ENCODE measurements at places on chromosomes 7 and 10.

DNA sequence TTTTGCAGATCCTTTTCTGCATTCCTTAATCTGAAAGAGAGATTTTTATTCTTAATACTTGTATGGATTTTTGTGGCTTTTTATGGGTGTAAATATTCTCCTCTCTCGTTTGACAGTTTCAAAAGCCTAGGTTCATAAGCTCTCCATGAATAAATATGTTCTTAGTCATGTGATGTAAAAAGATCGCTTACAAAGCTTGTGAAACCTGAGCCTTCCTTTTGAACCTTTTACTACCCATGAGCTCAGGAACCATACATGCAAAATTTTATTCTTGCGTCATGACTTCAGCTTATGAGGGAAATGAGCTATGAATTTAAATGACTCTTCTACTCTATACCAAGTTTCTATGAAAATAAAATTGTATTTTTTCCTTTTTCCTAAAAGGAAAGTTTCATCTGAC, 98.7 kb downstream of the POLL start:
- DNase-seq, result peak; percentile 39

GRCh38 chr7:28201131-28201530, 20.5 kb upstream of the JAZF1 start:
- DNase-seq, result no peak

DNA sequence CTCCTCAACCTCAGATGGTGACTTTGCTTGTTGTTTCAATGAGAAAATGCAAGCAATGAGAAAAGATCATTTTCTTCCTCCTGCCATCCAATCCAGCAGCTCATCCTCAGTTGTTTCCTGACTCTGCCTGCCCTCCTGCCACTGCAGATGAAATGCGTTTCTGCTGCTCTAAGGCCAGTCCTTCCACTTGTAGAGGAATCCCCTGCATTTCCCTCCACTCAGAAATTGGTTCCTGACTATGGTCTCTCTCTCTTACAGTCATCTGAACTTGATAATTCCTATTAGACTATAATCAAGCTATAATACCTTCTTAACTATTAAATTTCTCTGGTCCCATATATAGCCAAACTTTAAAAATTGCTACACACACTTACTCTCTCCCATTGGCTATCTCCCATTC, 14.4 kb downstream of the ITGA8 start:
- no peak for DNase-seq

GRCh38 chr10:56346845-56347415, 14.1 kb downstream of the ZWINT start:
- no peak for DNase-seq

- DNase-seq, result no peak
Measured at GRCh38 chr7:65983965-65984658, 2.1 kb upstream of the GUSB start.

- no peak for DNase-seq
Measured at GRCh38 chr7:107678110-107678753, 17.6 kb downstream of the SLC26A4 start.

GRCh38 chr10:96714031-96714590, 6.2 kb downstream of the PIK3AP1 start:
- no peak for DNase-seq

GRCh38 chr10:5538446-5538845, 13.7 kb downstream of the CALML3 start:
- DNase-seq, result no peak

DNA sequence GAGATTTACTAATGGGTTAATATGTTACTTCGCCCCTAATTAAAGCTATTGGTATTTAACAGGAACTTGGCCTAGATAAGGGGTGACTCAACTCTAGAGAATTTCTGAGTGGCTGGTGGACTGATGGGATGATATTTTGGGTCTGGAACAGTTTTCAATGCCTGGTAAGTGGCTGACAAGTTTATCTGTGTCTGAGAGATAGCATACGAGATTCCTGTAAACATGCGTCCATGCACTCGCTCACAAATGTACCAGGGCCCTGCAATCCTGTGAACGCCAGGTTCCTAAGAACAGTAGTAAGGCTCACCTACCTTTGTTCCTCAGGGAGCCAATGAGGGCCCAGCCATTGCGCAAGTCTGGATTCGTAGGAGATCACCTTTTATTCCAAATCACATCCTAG, 683.8 kb upstream of the ANKRD30A start:
- no peak for DNase-seq

- DNase-seq, result no peak
Measured at GRCh38 chr7:7883394-7883793, 85.2 kb upstream of the GLCCI1 start.

DNA sequence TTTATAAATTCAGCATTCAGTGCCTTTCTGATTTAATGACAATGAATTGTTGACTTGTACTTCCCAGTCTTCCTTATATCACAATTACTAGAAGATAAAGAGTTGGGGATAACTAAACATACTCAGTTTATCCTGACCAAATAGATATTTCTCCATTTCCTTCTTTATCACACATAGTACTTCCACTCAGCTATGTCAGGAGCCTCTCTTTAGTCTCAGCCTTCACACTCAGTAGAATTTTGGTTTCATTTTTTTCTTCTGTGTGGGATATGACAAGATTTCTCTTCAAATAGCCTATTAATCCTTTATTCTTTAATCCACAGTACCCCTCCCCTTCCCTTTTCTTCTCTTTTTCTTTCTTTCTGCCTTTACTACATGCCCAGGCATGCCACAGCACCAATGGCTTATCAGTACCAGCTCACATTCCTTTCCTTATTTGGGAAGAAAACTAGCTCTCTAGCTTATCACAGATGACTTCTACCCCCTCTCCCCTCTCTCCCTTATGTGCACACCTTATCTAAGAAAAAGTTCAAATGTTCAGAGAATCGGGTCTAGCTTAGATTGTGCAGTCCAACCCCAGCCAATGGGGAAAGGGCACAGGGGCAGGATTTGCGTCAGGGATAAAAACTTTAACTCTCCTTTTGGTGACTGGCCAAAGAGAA, 109.0 kb downstream of the PHF14 start:
- peak; percentile 3 for DNase-seq

DNA sequence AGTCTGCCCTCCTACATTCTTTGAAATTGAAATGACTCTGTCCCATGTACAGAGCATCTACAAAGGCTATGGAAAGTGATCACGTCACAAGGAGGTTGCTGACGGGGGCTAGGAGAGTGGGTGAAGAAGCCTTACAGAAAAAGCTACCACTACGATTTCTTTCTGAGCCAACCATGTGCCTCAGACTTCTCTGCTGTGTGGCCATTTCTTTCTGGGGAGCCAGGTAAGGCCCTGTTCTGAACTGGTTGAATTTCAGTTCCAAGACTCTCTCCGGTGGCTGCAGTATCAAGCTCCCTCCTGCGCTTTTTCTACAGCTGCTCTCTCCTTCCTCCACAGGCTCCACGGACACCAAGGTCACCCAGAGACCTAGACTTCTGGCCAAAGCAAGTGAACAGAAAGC, 112.5 kb upstream of the PRSS1 start:
- DNase-seq, result no peak

DNA sequence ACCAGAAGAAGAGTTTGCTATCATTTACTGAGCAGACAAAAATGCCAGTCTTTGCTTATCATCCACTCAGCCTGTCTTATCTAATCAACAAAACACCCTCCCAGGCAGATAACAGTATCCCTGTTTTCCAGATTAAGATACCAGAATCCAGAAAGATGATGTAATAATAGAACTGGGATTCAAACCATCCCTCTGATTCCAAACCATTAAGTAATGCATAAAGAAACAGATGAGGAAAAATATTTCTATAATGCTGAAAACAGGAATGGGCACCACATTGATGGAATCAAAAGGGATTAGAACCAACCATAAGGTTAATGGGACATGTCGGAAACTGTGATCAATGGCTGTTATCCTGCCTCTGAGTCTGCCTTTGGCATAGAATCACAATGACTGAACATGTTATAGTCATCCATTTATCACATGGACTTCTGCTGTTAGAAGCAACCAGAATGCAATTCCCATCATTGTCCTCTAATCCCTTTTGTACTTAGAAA, 92.1 kb upstream of the RSU1 start:
- DNase-seq, result no peak

- no peak for DNase-seq
Measured at GRCh38 chr7:2086229-2086628, 146.5 kb downstream of the MAD1L1 start.

DNA sequence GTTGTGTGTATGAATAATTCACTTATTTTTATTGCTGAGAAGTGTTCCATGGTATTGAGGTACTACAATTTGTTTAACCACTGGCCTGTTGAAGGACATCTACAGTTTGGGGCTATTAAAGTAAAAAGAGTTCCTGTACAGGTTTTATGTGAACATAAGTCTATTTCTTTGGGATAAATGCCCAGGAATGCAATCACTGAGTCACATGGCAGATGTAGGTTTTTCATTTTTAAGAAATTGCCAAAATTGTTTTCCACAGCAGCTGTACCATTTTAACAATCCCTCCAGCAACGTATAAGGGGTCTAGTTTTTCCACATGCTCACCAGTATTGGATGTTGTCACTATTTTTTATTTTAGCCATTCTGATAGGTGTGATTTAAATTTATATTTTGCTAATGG, 243.9 kb downstream of the TNS3 start:
- no peak for DNase-seq

GRCh38 chr10:72228318-72228751, 12.3 kb upstream of the ASCC1 start:
- no peak for DNase-seq

- DNase-seq, result no peak
Measured at GRCh38 chr10:132417957-132418441, 21.0 kb downstream of the PWWP2B start.

GRCh38 chr10:75487087-75487754, 55.8 kb downstream of the LRMDA start:
- DNase-seq, result peak; percentile 23

GRCh38 chr10:1050554-1050953, 1.6 kb upstream of the IDI1 start:
- DNase-seq, result peak; percentile 41

- DNase-seq, result no peak
Measured at GRCh38 chr7:39697483-39697882, 74.1 kb downstream of the RALA start.

- no peak for DNase-seq
Measured at GRCh38 chr7:20959281-20959680, 172.6 kb upstream of the SP8 start.

- no peak for DNase-seq
Measured at GRCh38 chr10:17871036-17871435, 61.9 kb downstream of the MRC1 start.

DNA sequence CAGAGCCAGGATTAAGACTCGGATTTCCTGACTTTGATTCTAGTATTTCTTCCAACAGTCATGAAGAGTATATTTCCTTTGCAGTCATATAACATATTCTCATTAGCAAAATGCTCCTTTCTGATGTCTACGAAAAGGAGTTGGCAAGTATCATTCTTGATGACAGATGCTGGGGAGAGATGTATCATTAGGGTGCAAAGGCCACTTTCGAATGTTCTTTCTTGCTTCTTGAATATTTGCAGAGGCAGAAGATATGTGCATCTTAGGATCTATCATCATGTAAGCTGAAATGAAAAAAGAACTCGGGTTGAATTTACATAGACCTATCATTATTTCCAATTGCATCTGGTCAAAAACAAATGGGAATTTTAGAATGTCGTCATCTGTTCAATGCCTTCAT, 294.4 kb downstream of the BAMBI start:
- DNase-seq, result no peak

DNA sequence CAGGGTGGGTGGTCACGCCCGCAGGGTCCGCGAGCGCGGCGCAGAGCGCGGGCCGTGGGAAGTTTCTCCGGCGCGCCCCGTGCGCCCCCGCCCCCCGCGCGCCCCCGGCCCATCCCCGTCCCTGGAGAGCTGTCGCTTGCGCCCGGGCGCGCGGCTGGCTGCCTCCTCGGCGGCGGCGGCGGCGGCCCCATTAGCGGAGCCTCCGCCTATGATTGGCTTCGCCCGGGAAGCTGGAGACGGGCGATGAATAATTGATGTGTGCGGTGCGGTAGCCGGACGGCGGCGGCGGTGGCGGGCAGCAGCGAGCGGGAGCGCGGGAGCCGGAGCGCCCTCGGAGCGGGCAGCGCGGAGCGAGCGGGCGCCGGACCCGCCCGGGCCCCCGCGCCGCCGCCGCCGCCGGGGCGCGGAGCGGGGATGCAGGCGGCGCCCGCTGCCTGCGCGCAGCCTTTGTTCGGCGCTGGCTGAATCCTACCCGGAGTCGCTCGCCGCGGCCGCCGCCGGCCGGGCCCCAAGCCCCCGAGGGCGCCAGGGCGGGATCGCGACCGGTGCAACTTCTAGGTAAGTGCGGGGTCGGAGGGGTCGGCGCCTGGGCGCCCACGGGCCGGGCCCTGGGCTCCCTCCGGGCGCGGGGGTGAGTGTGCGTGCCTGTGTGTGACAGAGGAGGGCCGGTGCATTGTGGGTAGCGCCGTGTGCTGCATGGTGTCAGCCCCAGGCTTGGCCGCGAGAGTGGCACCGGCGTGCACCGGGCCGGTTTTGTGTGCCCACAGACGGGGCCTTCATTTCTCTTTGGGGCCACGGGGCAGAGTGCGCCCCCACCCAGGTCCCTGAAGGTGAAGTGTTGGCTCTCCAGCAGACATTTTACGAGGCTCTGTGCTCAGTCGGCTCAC, 103.8 kb upstream of the PPIF start:
- DNase-seq, result no peak

- DNase-seq, result peak; percentile 5
Measured at GRCh38 chr7:157851501-157852067, 514.8 kb downstream of the DNAJB6 start.

GRCh38 chr10:107686095-107686494, 521.6 kb upstream of the SORCS1 start:
- peak; percentile 87 for DNase-seq

GRCh38 chr10:26859241-26860101, 1.3 kb downstream of the ABI1 start:
- peak; percentile 69 for DNase-seq

DNA sequence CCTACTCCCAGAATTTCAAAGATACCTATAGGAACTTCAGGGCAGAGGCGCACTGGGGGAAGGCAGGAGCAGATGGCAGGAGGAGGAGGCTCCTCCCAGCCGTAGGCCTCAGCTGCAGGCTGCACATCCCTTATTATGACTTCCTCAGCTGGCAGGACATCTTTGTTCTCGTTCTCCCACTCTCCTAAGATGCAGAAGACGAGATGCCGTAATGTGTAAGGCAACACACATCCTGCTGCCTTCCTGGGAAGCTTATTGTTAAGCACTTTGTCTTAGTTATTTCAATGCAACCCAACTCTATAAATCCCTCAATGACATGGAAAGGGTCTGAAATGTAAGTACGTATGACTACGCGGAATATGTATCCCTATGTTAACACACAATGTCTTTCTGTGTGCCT, 599.8 kb upstream of the MGMT start:
- DNase-seq, result no peak

DNA sequence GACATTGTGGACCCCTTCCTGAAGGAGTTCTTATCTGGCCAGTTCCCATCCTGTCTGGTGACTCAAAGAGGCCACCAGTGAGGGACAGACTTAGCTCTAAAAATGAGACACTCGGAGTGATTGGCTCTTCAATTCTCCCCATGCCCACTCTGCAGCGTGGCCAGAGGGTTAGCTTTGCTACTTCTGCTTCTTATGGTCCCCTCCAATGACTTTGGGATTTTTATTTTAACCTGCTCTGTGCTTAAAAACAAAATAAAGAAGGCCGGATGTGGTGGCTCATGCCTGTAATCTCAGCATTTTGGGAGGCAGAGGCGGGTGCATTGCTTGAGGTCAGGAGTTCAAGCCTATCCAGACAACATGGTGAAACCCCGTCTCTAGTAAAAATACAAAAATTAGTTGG, 573.0 kb upstream of the AUTS2 start:
- no peak for DNase-seq

- no peak for DNase-seq
Measured at GRCh38 chr7:94580601-94581000, 71.0 kb downstream of the CASD1 start.

- DNase-seq, result no peak
Measured at GRCh38 chr7:149473251-149473650, 12.4 kb upstream of the ZNF777 start.

Data from OCI-M1 (cell line).